ENCODE measurements at places on chromosomes 1 and 21.
A peak's percentile ranks its signal among the peaks of the same experiment; 100 is the strongest.

DNA sequence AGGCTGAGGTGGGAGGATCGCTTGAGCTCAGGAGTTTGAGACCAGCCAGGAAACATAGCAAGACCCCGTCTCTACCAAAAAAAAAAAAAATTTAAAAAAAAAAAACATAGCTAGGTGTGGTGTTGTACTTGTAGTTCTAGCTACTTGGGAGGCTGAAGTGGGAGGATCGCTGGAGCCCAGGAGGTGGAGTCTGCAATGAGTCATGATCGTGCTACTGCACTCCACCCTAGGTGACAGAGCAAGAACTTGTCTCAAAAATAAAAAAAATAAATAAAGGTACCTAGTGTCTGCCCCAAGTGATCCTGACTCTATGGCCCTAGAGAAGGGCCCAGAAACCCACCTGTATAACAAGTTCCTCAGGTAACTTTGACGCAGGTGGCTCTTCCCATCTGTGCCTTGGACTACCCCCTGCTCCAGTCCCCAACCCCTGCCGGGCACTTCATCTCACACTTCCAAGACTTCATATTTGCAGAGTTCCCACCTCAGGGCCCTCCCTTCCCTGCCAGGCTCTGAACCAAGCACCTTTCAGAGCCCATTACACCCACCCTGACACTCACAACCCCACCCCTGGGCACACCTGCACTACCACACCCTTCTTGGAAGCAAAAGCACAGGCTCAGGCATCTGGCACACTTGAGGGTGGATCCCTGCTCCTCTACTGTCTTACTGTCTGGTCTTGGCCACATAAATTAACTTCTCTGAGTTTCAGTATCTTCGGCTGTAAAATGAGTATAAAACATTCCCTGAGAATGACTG lies 80.2 kb upstream of the KLHDC7A start:
- no peak for DNase-seq

DNA sequence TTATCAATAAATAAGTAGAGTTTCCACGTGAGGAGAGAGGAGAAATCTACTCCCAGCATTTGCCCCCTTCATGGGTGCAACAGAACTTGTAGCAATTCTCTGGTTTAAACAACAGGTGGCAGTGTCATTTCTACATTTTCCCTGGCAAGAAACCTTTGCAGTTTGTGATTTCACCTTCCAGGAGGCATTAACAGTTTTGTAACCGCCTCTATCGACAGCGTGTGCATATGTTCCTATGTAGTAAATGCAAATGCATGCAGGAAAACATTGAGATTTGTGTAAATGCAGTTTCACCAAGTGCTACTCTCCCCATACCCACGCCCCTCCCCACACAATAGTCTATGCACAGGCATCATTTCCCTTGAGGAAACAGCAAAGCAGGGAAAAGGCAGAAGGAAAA lies 494.7 kb downstream of the SMYD3 start:
- DNase-seq = no peak

DNA sequence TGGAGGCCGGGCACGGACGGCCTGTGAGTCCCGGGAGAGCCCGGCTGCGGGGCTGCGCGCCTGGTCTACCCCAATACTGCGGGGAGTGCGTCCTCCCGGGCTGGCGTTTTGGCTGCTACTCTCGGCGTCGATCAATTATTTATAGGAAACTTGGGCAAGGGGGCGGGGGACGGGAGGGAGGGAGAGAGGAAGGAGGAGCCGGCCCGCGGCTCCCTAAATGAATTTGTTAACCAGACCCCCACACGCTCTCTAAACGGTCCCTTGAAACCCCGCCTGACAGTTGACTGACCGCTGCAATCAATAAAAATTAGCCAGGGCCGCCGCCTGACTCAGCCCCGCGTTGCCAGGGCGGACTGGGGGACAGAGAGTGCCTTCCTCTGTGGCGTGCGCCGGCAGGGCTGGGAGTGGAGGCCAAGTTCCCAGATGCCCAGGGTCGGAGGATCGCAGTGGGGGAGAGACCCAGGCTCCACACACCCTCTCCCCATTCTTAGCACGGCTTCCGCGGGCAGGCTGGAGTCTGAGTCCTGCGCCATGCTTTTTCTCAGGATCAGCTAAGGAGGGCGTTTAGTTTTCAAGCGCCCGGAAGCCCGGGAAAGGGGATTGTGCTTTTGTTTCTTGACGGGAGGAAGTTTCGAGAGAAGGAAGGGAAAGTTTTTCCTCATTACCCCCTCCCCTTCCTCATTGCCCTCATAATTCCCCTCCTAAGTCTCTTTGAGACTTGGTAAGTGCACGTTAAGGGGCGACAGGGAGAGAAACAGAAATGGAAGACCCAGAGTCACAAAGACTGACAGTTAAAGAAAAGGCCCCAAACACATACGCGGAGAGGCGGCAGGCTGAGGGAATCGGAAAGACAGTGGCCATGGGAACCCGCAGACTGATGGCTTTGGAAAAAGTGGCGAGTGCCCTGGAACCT lies 6.2 kb downstream of the PAX7 start:
- no peak for DNase-seq

- DNase-seq = no peak
These were observed 25.7 kb downstream of the MYOG start for GRCh38 chr1:203060115-203060514.

DNA sequence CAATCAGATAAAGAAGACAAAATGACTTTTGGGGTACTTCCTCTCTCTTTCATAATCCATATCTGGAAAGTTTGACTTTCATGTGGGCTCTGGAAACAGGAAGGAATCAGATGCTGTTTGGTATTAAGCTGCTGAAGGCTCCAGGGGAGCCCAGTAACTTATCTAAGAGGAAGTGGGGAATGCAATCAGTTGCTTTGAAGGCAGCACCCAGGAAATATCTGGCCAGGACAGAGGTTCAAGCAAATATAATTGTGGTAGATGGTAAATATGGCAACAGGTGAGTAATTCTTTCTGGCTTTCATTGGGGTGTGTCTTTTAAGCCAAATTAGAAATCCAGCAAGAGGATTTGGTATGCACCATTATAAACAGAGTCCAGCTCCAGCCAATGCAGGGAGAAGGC lies 44.4 kb downstream of the COLGALT2 start:
- no peak for DNase-seq

DNA sequence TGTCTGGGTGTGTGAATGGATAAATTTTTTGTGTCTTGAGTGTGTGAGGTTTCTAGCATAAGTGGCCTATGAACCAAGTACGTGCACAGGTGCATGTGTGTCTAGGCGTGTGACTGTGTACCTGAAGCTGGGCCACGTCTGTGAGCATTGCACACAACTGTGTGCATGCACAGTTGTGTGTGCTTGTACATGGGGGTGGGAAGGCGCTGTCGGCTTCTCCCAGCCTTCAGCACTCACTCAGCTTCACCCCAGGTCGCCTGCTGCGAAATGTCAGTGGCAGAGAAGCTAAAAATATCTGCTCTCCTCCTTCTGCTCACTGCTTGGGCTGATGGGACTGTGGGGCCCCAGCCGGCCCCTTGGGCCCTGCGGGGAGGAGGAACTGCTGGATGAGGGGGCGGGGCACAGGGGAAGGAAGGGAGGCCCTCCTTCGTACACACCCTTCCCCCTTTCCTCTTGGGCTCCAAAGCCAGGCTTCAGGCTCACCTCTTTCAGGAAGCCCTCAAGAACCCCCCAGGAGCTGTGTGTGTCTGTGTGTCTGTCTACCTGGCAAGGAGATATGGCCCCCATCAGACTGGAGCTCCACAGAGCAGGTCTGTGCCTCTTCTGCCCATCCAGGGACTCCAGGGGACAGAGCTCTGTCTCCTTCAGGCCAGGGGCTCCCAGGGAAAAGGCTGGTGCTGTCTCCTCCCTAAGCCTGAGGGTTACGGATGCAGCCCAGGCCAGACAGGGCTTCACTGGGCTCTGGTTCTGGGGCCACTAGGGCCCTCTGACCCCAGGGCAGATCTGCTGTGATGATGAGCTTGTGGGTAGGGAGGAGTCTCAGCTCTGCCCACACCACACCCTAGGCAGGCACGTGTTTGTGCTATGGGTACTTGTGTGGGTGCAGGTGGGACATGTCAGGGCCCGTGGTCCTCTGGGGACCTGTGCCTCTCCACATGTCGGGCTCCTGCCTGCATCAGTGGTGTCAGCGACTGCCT lies 35.6 kb upstream of the WASF2 start:
- no peak for DNase-seq

DNA sequence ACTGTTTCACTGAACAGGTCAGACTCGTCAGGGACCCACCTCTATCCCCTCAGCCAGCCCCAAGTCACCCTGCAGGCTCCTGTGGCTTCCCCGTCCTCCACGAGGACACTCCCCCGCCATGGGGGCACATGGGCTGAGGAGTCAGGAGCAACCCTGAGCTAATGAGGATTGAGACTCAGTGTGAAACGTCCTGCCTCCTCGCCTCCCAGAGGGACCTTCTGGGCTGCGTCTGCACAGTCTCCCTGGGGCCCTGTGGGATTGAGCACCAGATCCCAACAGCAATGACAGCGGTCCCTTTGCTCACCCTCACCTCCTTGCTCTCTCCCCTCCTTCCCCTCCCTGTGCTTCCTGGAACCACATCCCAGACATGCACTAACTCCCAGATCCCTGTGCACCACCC lies 18.9 kb upstream of the SLC25A33 start:
- no peak for DNase-seq

GRCh38 chr1:206579747-206580437 lies 32.4 kb downstream of the EIF2D start:
- peak; percentile 75 for DNase-seq

- no peak for DNase-seq
These were observed 23.4 kb downstream of the CSF1 start for GRCh38 chr1:109933856-109934711.

- no peak for DNase-seq
These were observed 76.6 kb upstream of the EFHD2 start for GRCh38 chr1:15332952-15333715.

- no peak for DNase-seq
These were observed 218.6 kb downstream of the SLC44A5 start for GRCh38 chr1:75392278-75392677.

- peak; percentile 45 for DNase-seq
These were observed 76.4 kb downstream of the FHAD1 start for GRCh38 chr1:15323351-15323988.

- DNase-seq = no peak
These were observed 4.6 kb downstream of the LRRC8B start for GRCh38 chr1:89529196-89529595.

DNA sequence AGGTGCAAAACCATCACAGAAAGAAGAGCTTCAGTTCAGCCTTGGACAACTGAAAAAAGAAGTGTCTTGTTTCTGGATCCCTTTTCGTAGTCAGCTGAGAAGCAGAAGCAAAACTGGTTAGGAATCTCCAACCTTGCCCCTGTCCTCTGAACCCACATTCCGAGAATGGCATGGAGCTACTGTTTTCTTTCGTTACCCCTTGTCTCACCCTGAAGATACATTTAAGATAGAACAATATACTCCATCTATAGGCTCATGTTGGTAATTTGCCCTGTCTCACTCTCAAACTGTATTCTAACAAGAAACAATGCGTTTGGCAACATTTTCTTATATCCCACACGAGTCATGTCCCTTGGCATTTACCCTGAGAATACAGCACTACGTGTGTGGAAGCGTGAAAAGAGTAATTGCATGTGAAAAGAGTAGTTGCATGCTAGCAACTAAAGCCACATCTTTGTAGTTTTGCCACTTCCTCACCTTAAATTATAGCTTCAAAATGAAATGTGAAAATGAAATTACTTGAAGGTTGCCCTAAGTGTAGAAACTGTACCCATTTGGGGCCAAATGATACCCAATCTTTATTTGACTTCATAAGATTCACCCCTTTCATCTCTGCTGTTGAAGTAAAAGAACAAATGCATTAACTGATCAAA lies 5.3 kb downstream of the SLAMF7 start:
- no peak for DNase-seq

DNA sequence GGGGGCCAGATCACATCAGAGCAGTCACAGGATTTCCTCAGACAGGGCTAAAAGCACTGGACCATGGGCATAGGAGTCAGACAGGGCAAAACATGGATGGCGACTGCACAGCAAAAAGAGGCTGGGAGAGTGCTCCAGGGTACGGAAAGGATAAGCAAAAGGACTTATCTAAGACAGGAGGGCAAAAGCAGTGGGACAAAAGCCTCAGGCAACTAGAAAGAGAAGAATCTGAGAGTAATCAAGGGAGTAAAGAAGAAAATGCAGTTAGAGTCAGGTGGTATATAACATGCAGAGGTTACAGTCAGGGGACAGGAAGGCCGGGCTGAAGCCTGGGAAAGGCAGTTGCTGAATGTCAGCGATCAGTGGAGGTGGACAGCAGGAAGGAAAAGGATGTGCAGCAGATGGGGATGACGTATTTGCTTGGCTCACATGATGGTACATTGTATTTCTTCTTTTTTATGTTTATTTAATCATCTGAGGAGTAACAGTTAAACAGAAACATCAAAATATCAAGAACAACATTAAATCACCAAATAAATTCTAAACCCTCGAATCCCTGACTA lies 63.1 kb upstream of the CNN3 start:
- DNase-seq = no peak

- no peak for DNase-seq
These were observed 217.0 kb downstream of the DNAH14 start for GRCh38 chr1:225146478-225146877.

DNA sequence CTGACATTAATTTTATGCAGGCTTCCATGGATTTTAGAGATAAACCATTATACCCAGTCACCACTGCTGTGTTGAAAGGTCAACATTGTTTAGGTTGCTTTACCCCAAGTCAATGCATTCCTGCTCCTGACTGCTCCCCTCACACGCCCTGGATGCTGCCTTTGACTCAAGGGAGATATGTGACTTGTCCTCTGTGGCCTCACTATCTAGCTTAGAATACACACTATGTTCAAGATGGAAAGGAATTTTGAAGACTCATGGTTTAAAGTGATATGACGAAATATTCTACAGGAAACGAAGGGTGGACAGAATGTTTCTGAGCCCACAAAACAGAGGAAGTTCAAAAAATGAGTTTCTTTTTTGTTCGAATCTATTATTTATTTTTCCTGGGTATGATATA lies 170.4 kb upstream of the NR5A2 start:
- DNase-seq = no peak

DNA sequence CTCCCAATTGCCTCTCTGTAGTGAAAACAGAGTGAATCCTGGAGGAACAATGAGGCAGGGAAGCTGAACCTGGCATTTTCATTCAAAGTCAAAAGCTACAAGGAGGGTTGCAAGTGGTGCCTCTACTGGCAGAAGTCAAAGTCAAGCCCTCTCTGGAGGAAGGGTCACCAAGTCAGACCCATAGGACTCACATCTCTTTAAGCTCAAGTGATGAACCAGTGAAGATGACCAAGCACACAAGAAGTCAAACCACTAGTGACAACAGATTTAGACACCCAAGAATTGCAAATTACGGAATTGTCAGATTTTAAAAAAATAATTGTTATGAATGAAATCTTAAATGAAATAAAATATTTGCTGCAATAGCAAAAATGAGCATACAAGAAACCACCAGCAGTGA lies 81.1 kb upstream of the ATP1B1 start:
- DNase-seq = no peak

DNA sequence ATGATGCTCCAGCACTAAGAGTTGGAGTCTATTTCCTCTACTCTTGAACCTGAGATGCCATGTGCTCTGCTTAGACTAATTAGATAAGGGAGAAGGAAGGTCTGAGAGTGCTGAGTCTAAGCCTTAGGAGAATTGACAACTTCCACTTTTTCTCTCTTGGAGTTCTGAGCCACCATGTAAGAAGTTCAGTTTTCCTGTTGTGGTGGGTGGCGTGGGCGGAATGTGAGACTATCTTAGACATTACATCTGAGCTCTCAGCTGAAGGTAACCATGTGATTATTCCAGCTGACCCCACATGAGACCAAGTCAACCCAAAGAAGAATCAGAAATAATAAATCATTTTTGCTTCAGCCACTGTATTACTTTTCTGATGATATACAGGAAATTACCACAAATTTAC lies 404.5 kb upstream of the LRRC7 start:
- DNase-seq = no peak

Data from stimulated activated CD8-positive, alpha-beta memory T cell treated with anti-CD3 and anti-CD28 coated beads, Interleukin-7, amount 100 ng/mL, for 24 hours (primary cell).